ENCODE measurements at places on chromosomes 11 and 22.

DNA sequence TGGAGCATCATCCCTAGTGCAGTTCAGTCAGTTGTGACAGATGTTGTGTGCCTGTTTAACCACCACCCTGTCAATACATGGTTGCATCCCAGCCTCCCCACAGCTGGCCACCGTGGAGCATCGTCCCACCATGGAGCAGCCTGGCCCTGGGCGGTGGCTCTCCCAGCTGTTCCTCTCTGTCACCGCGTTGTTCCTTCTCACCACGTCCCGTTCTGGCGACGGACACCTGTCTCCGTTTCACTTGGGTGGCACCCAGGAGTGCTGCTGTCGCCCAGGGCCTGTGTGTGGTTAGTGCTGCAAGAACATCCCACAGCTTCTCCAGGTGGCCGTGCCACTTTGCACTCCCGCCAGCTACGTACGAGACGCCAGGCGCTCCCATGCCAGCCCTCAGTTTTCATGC is 26.5 kb downstream of the MUC6 start:
- no peak for DNase-seq

DNA sequence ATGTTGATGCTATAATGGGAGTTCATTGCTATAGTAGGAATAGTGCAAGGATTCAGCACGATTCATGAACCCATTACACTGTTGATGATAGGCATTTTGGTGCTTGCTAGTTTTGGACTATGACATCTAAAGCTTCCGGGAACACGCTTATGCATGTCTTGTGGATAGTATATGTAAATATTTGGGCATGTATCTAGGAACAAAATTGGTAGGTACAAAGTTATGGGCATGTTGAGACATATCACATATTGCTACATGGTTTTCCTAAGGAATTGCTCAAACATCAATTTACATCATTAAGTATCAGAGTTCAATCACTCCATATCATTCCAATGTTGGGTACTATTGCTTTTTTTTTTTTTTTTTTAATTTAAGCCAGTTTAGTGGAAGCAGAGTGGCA is 1103.2 kb downstream of the TBC1D22A start:
- DNase-seq, result no peak

DNA sequence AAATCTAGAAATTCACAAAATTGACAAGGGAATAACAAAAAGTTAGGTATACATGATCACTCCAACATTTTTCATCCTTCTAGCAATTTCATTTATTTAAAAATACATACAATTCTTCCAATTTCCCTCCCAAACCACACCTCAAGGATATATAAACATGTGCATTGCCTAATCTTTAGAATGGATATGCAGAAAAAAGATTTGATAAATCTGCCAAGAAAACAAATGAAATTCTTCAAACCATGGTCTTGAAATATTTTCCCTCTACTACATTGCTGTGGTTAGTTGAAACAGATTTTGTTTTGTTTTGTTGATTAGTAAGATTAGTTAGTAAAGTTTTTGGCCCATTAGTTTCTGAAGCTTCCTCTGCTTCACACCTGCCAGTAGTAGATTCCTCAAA is 703.3 kb upstream of the CCDC179 start:
- no peak for DNase-seq

- no peak for DNase-seq
These were observed 11.2 kb downstream of the PNPLA5 start for GRCh38 chr22:43880541-43880991.

GRCh38 chr11:61756452-61757212 is 4.2 kb downstream of the MYRF start:
- DNase-seq, result no peak

GRCh38 chr11:112318184-112318591 is 57.5 kb upstream of the PLET1 start:
- no peak for DNase-seq
